ENCODE measurements at places on chromosomes 7 and 10.
A peak's percentile ranks its signal among the peaks of the same experiment; 100 is the strongest.

DNA sequence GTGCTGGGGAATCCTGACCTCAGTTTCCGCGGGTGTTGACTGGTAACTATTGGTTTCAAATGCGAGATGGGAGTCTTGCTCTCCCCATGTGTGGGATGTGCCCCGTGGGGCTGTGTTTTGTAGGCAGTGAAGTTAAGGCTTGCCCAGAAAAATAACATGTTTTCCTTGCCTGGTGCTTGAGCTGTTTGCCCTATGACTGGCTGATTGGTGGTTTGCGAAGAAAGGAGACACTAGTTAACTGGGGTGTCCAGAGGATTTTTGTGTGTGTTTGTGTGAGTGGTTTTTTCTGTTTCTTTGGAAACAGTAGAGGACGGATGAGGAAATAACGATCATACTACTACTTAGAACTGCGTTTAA is 61.9 kb downstream of the CREB5 start:
- DNase-seq = peak; percentile 6

DNA sequence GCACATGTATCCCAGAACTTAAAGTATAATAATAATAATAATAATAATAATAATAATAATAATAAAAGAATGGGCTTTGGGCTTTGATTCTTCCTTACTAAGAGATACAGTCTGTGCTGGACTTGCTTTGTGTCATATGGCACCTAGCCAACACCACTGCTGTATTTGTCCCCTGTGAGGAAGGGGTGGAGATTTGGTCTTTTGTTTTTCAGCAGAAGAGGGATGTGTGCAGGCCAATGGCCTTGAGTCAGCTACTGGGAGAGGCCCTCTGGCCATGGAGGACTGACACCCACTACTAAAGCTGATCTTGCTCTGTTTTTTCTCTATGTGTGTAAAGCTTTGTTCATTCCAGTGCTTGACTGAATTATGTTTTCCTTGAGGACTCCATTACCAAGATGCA is 573.0 kb upstream of the PCDH15 start:
- DNase-seq = peak; percentile 18

- no peak for DNase-seq
Measured at GRCh38 chr10:43214956-43215561, 51.8 kb downstream of the RASGEF1A start.

DNA sequence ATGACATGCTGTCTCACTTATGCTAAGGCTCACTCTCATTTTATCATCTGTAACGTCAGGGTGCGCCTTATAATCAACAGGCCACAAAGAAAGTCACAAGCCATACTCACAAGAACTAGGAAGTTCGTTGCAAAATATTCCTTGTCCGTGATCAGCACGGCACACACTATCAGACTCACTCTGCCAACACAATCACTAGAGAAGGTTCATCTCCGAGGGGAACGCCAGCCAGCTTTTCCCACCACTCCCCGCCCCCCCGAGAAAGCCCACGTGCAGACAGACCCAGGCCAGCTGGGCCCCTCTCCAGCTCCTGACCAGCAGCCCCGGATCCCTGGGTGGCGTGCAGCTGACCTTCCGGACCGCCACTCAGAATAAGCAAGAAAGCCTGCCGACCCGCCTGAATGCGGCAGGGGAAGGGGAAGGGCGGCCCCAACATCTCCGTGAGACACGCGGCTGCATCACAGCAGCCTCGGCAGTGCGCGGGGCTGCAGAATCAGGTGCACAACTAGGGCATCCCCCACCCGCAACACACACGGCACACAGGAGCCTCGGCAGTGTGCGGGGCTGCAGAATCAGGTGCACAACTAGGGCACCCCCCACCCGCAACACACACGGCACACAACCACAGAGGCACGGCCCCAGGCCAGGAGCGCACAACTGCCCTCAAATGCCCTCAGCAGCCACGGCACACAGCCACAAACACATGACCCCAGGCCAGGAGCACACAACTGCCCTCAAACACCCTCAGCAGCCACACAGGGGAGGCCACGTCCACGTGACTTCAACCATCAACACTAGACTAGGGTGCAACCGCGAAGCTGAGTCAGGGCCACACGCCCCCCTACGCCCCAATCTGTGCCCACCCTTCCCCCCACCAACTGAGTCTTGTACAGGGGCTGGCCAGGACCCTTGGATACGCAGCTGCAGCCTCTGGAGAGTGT is 2.5 kb upstream of the GPR146 start:
- no peak for DNase-seq

DNA sequence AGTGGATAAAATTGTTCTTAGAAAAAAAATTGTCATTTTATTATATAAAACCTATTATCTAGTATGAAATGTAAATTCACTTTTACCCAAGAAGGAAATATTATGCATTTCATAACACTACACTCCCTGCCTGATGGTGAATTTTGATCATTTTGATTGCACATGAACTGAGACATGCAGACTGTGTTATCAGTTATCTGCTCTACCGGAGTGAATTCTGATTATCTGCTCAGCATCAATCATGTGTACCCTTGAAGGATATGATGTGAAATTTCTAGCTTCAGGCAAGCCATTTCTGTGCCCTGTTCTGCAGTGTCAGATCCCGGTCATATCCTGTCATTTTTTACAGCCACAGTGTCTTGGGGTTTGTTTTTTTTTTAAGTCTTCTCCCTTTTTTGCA is 85.0 kb upstream of the FGL2 start:
- no peak for DNase-seq

- DNase-seq = no peak
Measured at GRCh38 chr7:133331861-133332260, 79.0 kb downstream of the EXOC4 start.

DNA sequence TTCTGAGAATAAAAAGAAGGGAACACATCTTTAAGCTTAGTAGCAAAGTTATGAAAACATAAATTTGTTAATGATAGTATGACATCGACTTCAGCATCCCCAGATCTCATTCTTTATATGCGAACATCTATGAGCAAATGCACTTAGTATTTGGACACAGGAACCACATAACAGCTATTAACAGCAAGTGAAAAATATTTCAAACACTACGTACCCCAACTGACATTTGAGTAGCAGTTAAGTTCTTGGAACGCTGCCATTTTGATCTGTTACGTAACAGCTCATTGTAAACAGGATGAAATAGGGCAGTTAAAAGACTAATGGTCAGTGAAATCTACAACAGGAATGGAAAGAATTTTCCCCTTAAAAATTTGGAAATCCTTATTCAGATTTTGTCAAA is 428.9 kb downstream of the TNS3 start:
- peak; percentile 91 for DNase-seq

DNA sequence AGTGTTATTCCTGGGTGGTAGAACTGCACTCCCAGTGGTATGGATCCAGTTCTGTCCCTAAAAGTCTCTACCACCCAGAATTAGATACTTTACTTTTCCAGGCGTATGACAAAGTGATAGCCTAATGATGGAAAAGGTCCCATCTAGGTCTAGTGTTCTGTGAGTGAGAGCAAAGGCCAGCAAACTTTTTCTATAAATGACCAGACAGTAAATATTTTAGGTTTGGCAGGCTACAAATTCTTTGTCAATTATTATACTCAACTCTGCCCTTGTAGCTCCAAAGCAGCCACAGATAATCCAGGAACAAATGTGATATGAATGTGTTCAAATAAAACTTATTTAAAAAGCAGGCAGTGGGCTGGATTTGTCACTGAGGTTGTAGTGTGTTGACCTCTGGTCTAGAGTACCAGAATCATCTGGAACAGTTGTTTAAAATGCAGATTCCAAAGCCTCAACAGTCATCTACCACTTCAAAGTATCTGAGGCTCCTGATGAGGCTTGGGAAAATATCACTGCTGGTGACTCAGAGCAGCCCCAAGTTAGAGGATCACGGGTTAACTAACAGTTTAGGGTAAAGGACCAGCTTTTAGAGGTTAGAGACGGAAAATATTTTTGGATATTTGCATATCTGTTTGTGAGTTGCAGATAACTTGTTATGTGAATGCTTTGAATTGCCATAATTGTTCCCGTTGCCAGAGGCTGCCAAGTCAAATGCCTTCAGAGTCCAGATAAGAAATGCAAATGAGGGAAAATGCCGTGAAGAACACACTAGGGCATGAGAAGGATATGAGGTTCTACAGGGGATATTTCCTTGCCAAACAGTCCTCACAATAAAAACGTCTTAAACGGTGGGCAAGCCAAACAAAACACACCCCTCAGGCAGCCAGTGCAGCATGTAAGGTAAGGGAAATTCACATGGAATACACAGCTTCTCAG is 19.4 kb downstream of the NRAP start:
- DNase-seq = peak; percentile 74

- DNase-seq = no peak
Measured at GRCh38 chr10:18860631-18861240, 187.9 kb upstream of the MALRD1 start.

- DNase-seq = peak; percentile 82
Measured at GRCh38 chr10:32237644-32238345, 109.2 kb downstream of the EPC1 start.

GRCh38 chr7:37290731-37291130 is 157.9 kb downstream of the ELMO1 start:
- no peak for DNase-seq

GRCh38 chr7:110486549-110486948 is 604.4 kb upstream of the LRRN3 start:
- DNase-seq = no peak

GRCh38 chr10:89738551-89739209 is 37.3 kb downstream of the KIF20B start:
- DNase-seq = no peak

DNA sequence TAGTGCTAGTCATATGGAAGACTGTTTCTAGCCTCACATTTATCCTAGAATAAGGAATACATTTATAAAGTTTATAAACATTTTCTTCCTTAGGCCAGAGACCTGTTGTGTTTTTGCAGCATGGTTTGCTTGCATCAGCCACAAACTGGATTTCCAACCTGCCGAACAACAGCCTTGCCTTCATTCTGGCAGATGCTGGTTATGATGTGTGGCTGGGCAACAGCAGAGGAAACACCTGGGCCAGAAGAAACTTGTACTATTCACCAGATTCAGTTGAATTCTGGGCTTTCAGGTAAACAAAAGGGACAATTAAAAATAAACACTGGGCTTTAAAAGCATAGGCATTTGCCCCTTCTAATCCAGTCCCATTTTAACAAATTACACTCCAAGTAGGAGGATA is 4.2 kb downstream of the LIPF start:
- no peak for DNase-seq

GRCh38 chr7:50281680-50282445 is 22.7 kb upstream of the IKZF1 start:
- DNase-seq = no peak

GRCh38 chr7:114212721-114213429 is 201.7 kb upstream of the FOXP2 start:
- DNase-seq = no peak

- DNase-seq = peak; percentile 38
Measured at GRCh38 chr7:44103923-44104859, at the start of gene AEBP1. TSS of gene AEBP1 (plus strand) at chr7:44104345. CDS start at chr7:44104666, 321 bp downstream.

DNA sequence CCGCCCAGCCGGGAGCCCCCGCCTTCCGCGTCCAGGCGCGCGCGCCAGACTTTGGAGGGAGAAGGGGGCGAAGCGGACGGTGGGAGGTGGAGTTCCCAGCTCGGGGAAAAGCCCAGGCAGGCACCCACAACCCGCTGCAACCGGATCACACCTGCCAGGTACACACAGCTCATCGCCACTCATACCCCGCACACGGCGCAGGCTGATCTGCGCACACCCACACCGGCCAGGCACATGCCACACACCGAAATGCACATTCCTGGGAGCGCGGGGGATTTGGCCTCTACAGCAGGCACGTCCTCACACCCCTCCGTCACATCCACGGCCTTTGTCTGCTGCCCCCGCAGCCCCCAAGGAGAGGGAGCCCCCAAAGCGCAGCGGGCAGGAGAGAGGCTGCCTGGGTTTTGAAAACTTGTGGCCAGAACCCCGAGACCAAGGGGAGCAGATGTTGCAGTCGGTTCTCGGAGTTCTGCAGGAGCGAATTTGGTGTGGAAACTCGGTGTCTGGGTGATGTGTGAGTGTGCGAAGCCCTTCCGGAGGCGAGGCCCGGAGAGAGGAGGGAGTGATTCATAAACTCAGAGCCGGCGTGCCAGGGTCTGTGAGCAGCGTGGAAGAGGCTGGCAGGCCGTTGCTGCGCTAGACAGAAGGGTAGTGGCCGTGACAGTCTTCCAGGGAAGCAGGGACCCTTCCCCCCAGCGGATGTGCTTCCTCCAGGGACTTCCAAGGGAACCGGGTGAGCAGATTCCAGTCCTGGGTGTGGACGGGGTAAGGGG is 734 bp downstream of the CHST3 start:
- peak; percentile 75 for DNase-seq

DNA sequence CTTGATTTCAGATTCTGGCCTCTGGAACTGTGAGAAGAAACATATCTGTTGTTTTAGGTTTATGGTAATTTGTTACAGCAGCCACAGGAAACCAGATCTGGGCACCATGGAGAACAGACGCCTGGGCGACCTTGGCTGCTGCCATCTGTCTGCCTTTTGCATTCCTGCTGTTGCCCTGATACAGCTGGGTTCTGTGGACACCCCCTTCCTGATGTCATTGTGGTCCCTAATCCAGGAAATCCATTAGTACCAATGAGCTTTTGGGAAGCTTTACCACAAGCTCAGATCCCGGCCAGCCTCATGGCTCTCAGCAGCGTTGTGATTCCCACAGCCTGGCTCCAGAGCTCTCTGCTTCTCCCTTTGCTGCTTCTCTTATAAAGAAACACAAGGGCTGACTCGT is 174.2 kb upstream of the NPS start:
- DNase-seq = no peak

GRCh38 chr10:6053303-6053702 is 8.9 kb downstream of the IL2RA start:
- DNase-seq = no peak

DNA sequence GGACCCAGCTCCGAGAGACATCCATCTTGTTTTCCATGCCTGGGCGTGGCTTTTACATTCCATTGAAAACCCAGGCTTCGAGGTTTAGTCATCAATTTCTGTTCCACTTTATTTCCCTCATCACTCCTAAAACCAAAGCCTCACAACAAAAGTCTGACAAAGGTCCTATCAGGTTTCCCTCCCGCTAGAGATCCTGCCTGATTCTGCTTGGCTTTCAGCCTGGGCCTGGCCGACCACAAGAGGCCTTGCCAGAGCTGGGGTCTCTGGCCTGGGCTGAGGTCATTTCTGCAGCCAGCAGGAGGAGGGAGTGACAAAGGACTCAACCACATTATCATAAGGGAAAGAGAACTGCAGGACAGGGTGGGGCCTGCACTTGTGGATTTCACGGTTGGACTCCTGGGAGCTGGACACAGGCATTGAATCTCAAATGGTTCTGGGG is 167.0 kb downstream of the FANK1 start:
- peak; percentile 95 for DNase-seq

DNA sequence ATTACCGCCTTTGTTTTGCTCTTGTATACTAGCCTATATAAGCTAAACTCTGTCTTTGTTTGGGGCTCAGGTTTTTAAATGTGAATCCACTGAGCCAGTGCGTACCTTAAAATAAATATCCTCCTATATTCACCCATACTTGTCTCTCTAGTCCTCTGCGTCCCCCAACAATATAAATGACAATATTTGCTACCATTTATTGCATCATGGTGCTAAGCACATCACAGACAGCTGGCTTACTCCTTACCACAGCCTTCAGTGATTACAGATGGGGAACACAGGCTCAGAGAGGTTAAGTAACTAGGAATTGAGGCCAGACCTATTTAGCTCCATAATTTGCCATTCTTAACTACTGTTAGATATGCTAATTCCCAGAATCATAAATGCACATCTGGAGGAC is 3.4 kb upstream of the ADCK2 start:
- no peak for DNase-seq

GRCh38 chr10:10826125-10826524 is 191.5 kb upstream of the CELF2 start:
- peak; percentile 98 for DNase-seq
